ENCODE measurements at places on chromosomes 6 and 20.

- no peak for DNase-seq
Observed at GRCh38 chr20:46027245-46027853, 1.7 kb upstream of the SLC12A5 start.

DNA sequence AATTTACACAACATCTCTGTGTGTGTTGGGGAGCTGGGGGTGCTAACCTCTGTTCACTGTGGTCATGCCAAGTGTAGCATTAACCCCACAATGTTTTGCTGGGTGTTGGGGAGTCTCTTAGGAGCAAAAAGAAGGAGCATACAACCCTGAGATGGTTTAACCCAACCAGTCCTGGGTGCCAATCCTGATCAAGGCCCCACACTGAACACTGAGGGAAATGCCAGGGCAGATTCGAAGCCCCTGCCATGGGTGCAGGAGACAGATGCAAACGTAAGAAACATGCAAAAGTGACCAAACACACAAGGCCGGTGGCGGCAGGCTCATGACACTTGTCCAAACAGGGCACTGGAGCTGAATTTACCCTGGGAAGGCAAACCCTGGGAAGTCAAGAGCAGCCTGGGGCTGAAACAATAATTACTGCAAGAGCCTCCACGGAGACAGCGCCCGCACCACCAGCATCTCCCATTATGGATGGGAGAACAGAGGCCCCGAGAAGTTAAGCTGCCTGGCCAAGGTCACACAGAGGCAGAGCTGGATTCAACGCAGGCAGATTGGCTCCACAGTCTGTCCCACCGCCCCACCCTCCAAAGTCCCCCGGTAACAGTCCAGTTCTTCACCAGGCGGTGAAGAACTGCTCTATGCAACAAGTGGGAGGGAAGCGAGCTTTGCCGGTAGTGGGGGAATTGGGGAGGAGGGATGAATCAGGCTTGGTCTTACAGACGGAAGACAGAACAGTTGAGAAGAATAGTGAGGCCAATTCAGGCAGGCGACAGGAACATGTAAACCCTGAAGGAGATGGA, 8.5 kb downstream of the ACSS1 start:
- no peak for DNase-seq

- no peak for DNase-seq
Observed at GRCh38 chr6:126052485-126052884, 66.1 kb downstream of the TRMT11 start.

DNA sequence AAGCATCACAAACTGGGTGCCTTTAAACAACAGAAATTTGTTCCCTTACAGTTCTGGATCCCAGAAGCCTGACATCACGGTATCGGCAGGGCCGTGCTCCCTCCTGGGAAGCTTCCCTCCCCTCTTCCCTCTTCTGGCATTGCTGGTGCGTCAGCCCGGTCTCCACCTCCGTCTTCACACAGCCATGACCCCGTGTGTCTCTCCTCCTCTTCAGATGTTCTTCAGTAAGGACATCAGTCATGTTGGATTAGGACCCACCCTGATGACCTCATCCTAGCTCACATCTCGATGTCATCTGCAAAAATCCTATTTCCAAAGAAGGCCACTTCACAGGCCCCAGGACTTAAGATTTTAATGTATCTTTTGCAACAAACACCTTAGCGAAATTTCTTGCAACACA, 38.4 kb upstream of the TBXT start:
- no peak for DNase-seq

DNA sequence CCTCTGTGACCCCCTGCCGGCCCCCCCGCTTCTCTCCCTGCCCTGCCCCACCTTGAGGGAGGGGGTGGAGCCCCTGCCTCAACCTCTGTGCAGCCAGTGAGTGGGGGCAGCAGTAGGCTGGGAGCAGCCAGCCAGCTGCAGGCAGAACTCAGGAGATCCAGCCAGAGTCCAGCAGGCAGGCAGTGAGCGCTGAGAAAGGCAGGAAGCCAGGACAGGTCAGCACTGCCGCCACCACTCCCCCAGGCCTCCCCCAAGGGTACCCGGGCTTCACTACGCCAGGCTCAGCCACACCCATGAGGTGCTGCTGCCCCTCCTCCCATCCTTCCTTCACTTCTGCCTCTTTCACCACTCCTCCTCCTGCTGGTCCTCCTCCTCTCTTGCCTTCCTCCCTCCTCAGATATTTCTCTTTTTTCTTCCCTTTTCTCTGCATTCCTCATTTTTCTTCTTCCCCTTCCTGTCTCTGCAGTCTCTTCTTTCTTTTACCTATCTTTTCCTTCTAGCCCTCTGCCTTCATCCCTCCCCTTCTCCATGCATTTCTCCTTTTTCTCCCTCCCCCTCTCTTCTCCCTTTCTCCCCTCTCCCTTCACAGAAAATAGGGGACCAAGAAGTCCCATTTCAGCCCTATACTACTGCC, 11.5 kb downstream of the TMEM63B start:
- DNase-seq, result no peak

GRCh38 chr6:86832686-86833085, 104.6 kb upstream of the HTR1E start:
- DNase-seq, result no peak

GRCh38 chr6:45698046-45698445, 317.6 kb downstream of the CLIC5 start:
- DNase-seq, result no peak

GRCh38 chr6:147395158-147395557, 113.3 kb upstream of the SAMD5 start:
- no peak for DNase-seq

DNA sequence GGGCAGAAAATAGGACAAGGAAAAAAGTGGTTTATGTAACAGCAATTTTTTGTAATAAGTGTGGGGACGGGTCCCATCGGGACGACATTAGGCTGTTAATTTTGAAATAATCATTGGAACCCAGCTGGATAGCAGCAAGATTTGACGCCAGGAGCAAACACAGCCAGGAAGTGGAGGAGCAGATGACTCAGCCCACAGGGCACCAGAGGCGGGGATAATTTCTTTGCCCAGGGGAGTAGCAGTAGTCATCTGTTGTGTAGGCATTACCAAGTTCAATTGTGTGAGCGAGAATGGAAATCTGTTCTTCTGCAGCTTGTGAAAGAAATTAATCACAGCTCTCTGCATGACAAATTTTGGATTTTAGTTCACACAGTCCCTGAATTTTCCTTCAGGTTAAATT, 22.6 kb upstream of the RIN2 start:
- DNase-seq, result no peak

DNA sequence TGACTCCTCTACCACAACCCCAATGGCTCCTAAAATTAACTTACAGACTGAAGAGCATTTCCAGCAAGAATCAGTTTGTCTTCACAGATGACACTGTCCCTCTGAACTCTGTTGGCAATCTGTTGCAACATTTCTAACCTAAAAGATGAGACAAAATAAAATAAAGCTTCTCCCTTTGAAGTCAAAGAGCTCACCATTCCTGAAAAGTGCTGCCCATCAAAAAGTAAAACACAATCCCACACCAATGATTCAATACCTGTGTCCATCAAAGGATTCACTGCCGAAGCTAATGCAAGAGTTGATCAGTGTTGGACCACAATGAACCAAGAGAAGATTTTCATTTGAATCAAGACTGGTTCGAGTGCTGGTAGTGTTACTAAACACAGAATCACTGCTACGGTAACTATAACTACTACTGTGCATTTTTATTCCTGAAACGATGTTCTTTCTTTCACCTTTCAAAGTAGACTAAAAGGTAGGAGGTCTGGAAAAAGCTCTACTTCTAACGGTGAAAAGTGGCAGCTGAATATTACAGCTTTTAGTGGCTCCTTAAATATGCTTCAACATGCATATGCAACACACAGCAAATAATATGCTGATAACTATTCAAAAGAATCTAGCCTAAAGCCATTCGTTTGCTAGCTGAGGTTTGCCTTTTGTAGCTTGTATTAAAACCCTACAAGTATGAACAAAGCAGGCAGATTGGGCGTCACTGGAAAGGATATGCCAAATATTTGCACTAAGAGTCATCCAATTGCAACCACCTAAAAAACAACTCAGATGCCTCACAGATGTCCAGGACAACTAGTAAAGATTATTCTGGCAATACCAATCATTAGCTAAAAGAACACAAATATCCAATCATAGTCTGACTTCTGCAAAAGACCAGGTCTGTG, at the start of gene DST:
Gene DST (minus strand): TSS at position 524 of the 896 bp plus-strand sequence.
- no peak for DNase-seq

GRCh38 chr6:142242269-142242668, 59.5 kb upstream of the ADGRG6 start:
- no peak for DNase-seq

All from WERI-Rb-1 (cell line).